SW480 (cell line): ENCODE measurements at places on chromosomes 4 and X.

GRCh38 chr4:144647095-144647561 lies 1.2 kb downstream of the HHIP start:
- DNase-seq, result no peak

- DNase-seq, result peak; percentile 88
Measured at GRCh38 chr4:38752941-38753806, 29.6 kb downstream of the TLR10 start.

DNA sequence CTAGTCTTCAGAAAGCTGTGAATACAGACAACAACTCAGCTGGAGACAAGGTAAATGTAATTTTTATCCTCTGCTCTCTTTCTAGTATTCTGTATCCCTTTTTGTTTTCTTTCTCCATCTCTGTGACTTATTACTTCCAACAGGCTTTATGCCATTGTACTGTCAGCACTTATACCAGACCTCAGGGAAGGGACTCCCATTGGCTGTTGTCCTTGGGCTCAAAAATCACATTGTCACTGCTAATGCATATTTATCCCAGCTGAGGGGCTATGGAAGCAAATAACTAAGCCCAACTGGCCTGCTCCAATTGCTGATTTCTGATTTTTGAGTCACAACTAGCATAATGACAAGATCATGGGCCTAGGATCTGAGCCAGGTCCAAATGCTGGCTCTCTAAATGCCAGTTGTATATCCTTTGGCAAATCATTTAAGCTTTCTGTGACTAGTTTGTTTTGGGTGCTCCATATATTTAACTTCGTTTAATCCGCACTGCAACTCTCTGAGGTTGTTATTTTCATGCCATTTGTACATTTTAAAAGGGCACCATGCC lies 395.1 kb upstream of the GNPDA2 start:
- DNase-seq, result no peak

GRCh38 chrX:119427024-119427794 lies 28.1 kb downstream of the SLC25A43 start:
- DNase-seq, result peak; percentile 21

DNA sequence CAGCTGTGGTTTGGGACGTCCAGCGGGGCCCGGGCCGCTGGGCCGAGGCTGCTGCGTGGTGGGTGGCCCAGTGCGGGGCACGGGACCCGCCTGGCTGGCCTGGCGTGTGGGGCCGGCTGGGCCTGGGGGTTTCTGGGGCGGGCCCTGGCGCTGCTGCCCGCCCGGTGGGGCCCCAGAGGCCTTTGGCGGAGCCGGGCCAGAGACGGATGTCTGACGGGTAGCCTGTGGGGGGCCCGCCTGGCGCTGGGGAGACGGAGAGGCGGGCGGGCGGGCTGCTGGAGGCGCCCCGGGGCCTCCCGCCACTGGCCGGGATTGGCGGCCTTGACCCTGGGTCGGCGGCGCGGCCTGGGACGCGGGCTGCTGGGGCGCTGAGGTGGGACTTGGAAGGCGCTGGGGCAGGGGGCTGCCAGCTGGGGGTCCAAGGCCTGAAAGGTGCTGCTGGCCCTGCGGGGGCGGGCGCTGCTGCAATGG lies 8.1 kb upstream of the TIMP1 start:
- DNase-seq, result no peak

- DNase-seq, result no peak
Measured at GRCh38 chrX:140292961-140293360, 211.9 kb downstream of the SOX3 start.

- DNase-seq, result no peak
Measured at GRCh38 chr4:20462426-20463175, 210.9 kb downstream of the SLIT2 start.

- DNase-seq, result no peak
Measured at GRCh38 chr4:159024266-159024665, 78.6 kb upstream of the RAPGEF2 start.

GRCh38 chr4:111842336-111842735 lies 302.9 kb upstream of the FAM241A start:
- no peak for DNase-seq

DNA sequence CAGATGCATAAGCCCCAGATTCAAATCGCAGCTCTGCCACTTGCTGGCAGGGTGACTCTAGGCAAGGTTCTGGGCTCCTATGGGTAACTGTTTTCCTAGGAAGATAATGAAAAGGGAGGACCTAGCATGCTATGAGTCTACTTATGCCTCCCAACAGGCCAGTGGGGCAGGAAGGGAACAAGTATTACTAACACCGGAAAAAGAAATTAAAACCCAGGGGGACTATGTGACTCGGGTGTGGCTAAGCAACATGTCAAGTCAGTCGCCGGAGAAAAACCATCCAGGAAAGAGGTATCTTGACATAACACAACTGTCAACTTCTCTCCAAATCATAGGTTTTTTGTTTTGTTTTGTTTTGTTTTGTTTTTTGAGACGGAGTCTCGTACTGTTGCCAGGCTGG lies 45.5 kb upstream of the RBPJ start:
- no peak for DNase-seq

DNA sequence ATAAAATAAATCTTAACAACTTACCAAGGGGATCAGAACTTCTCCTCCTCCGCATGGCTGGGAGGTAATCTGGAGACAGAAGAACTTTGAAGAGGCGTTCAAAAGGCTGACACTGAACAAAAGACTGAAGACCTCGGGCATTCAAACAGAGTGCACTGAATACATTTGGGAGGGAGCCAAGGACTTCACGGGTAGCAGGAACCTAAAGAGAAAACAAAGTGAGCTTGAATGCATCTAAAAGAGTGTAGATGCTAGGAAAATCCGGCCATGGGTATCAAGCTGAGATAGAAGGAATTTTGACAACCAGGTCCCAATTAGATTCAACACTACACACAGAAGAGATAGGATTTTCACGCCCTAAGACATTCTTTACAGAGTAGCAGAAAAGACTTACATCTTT lies 69.6 kb downstream of the HUWE1 start:
- no peak for DNase-seq

- peak; percentile 87 for DNase-seq
Measured at GRCh38 chr4:55733932-55734331, 85.7 kb upstream of the EXOC1L start.

- DNase-seq, result no peak
Measured at GRCh38 chrX:109774136-109774535, 41.1 kb upstream of the ACSL4 start.

GRCh38 chr4:16658183-16658582 lies 240.3 kb downstream of the LDB2 start:
- no peak for DNase-seq

GRCh38 chr4:62822306-62822705 lies 1586.9 kb downstream of the TECRL start:
- no peak for DNase-seq

DNA sequence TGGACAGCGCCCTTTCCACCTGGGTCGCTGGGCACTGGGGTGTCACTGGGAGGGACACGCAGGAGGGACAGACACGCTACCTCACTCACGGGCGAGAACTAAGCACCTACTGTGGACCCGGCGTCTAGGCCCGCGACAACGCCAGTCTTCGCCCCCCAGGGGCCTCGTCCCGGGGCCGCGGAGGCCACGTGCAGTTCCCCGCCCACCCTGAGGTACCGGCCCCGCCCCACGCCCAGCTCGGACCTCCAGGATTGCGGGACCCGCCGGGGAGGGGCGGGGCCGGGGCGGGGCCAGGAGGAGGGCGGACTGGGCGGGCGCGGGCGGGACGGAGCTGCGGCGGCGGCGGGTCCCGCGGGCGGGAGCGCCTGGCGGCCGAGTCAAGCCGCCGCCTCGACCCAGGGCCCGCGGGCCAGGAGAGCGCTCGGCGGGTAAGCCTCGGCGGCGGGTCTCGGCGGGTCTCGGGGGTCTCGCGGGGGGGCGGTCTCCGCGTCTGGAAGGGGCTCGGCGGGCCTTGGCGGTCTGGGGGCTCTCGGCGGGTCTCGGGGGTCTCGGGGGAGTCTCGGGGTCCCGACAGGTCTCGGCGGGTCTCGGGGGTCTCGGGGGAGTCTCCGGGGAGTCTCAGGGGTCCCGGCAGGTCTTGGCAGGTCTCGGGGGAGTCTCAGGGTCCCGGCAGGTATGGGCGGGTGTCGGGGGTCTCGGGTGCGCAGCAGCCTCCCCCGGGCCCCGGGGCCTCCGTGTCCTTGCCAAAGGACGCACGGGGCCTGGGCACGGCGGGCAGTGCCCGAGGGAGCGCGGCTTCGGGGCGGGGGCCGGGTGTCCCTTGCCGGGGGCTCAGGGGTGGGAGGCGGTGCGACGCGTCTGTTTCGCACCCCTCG lies at the start of gene SH3BP2:
TSS of gene SH3BP2 (plus strand) at position 375 of the 875 bp plus-strand sequence. CDS start 27,533 bp downstream, outside the sequence.
- no peak for DNase-seq

DNA sequence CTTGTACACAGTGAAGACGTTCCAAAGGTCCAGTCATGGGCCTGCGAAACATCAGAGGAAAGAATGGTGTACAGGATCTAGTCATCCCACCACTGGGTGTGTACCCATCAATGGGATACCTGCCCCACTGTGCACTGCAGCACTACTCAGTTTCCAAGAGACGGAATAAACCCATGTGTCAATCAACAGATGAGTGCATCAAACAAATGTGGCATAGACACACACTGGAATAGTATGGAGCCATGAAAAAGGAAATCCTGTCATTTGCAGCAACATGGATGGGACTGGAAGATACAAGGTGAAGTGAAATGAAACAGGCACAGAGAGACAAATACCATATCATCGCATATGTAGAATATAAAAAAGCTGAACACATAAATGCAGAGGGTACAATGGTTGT lies 48.0 kb downstream of the DHRSX start:
- no peak for DNase-seq

GRCh38 chrX:132393085-132393484 lies 95.8 kb downstream of the MBNL3 start:
- no peak for DNase-seq

DNA sequence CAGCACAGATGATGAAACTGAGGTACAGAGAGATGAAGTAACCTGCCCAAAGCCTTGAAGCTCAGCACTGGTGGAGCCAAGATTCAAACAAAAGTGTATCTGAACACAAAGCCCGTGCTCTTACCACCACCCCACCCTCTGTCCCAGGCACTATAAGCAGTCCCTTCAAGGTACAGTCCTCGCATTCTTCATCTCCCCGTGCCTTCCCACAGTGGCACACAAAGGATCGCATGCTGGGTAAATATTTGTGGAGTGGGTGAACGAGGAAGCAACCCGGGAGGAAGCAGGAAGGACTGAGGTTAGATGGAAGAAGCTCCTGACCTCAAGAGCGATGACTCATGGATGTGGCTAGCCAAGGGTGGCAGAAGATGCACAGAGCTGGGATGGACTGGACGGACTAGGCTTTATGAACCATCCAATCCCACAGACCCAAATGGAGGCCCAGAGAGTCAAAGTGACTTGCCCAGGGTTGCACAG lies 18.4 kb downstream of the IQSEC2 start:
- DNase-seq, result peak; percentile 86

DNA sequence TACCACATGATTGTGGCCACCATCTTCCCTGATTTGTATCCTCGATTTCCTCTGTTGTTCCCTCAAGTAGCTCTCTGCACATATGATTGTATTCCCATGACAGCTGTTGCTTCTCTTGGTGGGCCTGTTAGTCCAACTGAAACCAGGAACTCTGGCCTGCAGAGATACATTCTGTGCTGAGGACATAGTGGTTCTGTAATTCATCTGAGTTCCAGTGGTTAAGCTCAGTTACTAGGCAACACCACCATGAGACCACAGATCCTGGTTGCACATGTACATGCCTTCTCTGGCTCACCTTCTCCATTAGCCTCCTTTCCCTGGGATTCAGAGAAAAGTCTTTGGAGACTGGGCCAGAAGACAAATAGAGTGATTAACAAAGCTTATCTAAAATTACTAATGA lies 172.1 kb upstream of the SLC7A11 start:
- DNase-seq, result no peak

- DNase-seq, result no peak
Measured at GRCh38 chr4:38065176-38065575, 105.0 kb downstream of the PTTG2 start.

- DNase-seq, result no peak
Measured at GRCh38 chr4:105461621-105462382, 12.1 kb downstream of the PPA2 start.

DNA sequence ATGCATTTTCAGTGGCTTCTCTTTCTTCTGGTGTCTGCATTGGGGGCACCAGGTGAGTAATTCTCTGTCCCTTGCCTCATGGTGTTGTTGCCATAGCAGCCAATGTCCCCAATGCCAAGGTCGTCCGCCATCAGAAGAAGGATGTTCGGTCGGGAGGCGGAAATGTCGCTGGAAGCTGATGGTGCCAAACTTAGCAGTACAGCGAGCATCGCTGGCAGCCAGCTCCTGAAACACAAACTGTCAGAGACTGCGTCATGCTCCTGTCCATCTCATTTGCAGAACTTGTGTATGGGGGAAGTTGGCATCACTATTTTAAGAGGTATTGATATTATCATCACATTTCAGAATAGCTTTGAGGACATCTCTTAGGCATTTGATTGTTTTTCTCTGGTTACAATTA lies 29.1 kb upstream of the ARSD start:
- no peak for DNase-seq

DNA sequence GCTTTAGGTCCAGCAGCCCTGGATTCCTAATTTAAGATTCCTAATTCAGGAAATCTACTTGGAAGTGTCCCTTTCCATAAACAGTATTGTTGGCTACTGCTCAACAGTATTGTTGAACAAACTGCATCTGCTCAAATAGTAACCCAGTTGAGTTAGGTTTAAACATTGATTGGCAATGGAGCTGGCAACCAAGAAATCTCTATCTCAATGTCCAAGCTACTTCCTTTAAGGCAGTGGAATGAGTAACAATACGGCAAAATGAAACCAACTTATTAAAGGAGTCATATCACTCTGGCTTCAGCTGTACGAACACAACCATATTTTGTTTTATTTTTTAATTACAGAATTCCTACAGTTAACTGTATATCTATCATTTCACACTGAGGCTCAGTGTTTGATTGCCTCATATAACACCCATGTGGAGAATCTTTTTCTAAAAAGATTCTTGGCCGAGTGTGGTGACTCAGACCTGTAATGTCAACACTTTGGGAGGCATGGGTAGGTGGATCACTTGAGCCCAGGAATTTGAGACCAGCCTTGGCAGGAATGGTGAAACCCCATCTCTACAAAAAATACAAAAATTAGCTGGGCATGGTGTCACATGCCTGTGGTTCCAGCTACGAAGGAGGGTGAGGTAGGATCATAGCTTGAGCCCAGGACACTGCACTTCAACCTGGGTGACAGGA lies 71.7 kb upstream of the IL13RA1 start:
- no peak for DNase-seq

DNA sequence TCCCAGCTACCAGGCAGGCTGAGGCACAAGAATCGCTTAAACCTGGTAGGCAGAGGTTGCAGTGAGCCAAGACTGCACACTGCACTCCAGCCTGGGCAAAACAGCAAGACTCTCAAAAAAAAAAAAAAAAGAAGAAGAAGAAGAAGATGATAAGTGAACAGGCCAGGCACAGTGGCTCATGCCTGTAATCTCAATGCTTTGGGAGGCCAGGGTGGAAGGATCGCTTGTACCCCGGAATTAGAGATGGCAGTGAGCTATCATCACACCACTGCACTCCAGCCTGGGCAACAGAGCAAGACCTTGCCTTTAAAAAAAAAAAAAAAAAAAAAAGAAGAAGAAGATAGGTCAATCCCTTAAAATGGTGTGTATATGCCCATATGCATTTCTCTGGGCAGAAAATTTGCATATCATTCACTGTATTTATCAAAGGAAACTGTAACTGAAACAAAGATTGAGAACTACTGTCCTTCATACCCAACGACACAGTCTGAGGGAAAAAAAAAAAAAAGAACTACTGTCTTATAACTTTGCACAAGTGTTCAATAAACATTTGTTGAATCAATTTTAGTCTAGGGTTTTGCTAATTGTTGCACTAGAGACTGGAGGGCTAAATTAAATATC lies 2.3 kb downstream of the RFC1 start:
- no peak for DNase-seq
